Effector memory CD4-positive, alpha-beta T cell (primary cell): ENCODE measurements at places on chromosomes 11 and 22.

DNA sequence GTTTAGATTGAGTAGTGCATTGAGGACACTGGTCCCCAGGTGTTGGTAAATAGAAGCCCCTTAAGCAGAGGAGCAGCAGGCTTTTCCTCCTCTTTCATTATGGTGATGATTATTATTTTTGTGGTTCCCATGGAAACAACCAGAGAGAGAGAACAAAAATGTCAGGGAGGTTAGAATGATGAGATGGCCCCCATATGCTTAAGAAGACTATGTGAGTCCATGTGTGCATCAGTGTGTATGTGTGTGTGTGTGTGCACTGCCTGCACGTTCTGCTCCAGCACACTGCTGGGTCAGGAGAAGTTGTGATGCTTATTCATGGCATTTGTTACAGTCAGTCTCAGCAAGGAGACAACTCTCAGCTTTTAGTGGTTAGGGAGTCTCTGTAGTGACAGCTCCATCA lies 724.2 kb downstream of the NTM start:
- DNase-seq, result no peak

- no peak for DNase-seq
These were observed 13.6 kb downstream of the LRRC75B start for GRCh38 chr22:24579258-24579601.

DNA sequence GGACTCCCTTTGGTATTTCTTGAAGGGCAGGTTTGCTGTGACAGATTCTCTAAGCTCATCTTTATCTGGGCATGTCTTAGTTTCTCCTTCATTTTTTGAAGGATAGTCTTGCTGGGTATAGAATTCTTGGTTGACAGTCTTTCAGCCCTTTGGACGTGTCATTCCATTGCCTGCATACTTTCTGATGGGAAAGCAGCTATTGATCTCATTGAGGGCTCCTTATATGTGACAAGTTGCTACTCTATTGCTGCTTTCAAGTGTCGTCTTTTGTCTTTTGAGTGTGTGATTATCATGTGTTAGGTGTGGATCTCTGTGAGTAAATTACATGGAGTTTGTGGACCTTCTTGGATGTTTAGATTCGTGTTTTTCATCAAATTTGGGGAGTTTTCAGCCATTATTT lies 21.9 kb downstream of the IGHMBP2 start:
- no peak for DNase-seq

DNA sequence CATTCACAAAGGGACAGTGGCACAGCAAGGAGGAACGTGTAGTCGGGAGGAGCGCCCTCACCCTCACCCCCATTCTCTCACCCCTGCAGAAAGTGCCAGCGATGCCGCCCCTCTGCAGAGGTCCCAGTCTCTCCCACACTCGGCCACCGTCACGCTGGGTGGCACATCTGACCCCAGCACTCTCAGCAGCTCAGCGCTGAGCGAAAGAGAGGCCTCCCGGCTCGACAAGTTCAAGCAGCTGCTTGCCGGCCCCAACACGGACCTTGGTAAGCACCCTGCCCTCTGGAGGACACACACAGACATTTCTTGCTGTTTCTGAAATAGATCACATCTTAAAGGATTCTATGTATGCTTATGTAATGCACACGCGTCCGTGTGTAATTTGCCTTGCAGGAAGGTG lies 34.9 kb downstream of the TBC1D22A start:
- no peak for DNase-seq

GRCh38 chr22:26553056-26553752 lies 36.7 kb downstream of the TPST2 start:
- no peak for DNase-seq

- no peak for DNase-seq
These were observed 10.3 kb upstream of the CTSD start for GRCh38 chr11:1773994-1774550.

GRCh38 chr11:62832336-62833234 lies at the start of gene TEX54:
Gene TEX54, minus strand, starts transcription at chr11:62832841.
- no peak for DNase-seq

DNA sequence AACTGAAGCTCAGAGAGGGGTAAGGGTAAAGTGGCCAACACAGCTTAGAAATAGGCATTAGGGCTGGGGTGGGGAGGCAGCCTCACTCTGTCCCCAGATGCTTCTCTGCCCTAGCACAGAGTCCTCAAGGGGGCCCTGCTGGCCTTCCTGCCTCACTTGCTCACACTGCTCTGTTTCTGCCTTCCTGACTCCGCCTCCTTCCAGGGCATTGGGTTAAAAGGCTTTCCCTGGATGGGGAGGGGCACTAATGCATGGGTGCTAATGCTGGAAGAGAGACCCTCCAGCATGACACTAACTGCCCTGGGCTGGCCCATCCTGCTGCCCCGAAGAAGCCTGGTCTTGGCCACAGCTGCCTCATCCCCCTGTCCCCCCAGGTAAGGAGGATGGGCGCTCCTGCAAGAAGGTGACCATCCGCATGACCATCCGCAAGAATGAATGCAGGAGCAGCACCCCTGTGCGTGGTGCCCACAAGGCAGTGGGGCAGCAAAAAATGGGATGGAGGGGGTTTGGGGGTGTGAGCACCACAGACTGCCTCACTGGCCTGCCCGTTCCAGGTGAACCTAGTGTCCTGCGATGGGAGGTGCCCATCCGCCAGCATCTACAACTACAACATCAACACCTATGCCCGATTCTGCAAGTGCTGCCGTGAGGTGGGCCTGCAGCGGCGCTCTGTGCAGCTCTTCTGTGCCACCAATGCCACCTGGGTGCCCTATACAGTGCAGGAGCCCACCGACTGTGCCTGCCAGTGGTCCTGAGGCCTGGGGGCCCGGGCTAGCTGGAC lies 74.0 kb upstream of the MYOD1 start:
- DNase-seq, result no peak

GRCh38 chr11:70270877-70271648 lies 573 bp downstream of the PPFIA1 start:
- DNase-seq, result peak; percentile 23

- DNase-seq, result no peak
These were observed 9.6 kb downstream of the MYBPC3 start for GRCh38 chr11:47342854-47343253.

GRCh38 chr11:118843565-118843964 lies 40.1 kb upstream of the CXCR5 start:
- no peak for DNase-seq

GRCh38 chr11:115075356-115075755 lies 397.0 kb downstream of the NXPE2 start:
- no peak for DNase-seq

DNA sequence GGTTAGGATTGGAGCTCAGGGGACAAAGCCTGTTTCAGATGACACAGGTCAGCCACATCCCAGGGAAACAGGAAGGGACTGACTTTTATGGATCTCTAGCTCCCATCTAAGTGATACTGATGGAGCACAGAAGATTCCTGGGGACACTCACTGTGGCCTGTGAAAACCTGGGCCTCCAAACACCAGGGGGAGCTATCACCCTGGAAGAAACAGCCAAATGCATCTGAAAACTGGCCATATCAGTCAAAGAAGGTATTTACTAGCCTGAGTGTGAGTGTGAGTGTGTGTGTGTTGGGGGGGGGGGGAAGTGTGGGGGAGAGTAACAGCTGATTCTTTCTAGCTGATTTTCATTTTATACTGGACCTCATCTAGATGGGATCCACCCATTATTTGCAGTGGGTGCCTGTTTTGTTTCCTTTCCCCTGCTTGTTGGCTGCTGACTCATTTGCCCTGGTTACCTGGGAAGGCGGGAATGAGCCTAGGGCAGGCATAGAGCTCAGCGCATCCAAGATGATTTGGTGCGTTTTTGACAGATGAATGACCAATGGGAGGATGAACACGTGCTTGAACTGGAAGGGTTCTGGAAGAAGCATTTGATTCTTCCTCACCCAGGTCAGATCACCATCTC lies 284.0 kb downstream of the KIRREL3 start:
- no peak for DNase-seq

- DNase-seq, result no peak
These were observed 259.6 kb downstream of the TBC1D22A start for GRCh38 chr22:47022075-47022473.

GRCh38 chr11:13963169-13963948 lies 836 bp downstream of the SPON1 start:
- no peak for DNase-seq

GRCh38 chr22:38452373-38453065 lies 2.5 kb downstream of the KCNJ4 start:
- no peak for DNase-seq

- no peak for DNase-seq
These were observed 11.6 kb downstream of the ATXN10 start for GRCh38 chr22:45683248-45683647.

DNA sequence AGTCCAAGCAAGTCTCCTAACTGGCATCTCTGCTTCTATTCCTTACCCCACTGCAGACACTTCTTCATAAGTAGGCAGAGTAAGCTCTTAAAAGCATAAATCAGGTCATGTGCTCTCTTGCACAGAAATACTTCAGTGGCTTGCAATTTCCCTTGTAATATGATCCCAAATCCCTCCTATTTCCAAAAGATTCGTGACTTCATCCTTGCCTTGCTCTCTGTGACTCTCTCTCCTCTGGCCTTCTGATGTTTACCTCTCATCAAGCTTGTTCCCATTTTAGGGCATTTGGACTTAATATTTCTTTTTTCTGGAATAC lies 37.4 kb upstream of the NCR3LG1 start:
- no peak for DNase-seq

DNA sequence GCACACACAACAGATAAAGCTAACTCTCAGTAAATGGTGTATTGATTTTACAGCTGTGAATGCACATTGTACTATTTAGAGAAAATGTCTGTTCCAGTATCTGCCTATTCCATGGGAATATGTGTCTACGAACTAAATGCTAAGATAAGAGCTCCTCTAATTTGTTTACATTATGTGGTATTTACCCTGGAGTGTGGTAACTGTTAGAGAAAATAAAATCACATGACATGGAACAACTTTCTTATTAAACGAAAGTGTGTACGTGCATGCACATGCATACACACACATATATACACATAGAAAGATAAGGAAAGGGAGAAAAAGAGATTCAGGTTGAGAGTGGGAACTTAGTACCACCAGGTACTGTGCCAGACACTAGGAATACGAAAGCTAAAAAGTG lies 1151.7 kb upstream of the TENM4 start:
- no peak for DNase-seq

GRCh38 chr22:24845041-24845898 lies 39.3 kb downstream of the SGSM1 start:
- no peak for DNase-seq

GRCh38 chr11:1020211-1020905 lies 16.2 kb downstream of the MUC6 start:
- DNase-seq, result no peak

- DNase-seq, result no peak
These were observed 2.0 kb downstream of the LRRC4C start for GRCh38 chr11:41457216-41458014.

DNA sequence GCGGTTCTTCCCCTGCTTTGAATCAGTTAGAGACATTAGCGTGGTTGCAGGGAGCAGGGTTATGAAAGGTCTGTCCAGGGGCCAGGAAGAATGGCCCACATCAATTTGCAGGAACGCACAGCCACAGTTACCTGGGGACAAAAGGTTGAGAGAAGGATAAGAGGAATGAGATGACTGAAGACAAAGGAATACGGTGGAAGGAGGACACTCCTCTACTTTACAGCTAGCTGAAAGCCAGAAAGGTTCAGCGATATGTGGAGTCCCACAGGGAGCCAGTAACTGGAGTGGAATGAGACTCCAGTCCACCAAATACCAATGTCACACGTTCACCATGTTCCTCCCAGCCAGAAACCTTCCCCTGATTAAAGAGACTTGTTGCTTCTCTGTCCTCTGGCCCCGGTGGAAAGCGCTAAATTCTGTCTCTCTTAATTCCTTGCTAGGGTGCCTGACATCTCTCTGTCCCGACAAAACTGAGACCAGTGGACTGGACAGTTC lies 10.7 kb downstream of the XNDC1N start:
- DNase-seq, result no peak

- DNase-seq, result no peak
These were observed 21.4 kb downstream of the TUB start for GRCh38 chr11:8102296-8102915.

- DNase-seq, result no peak
These were observed 412.5 kb downstream of the FAM181B start for GRCh38 chr11:82321206-82321605.

GRCh38 chr22:48242461-48242864 lies 1480.0 kb downstream of the TBC1D22A start:
- DNase-seq, result no peak

GRCh38 chr22:46578251-46578823 lies 40.9 kb upstream of the CELSR1 start:
- DNase-seq, result no peak

GRCh38 chr11:57164317-57164716 lies 17.4 kb upstream of the LRRC55 start:
- no peak for DNase-seq

- no peak for DNase-seq
These were observed 327.4 kb downstream of the MN1 start for GRCh38 chr22:27474112-27474571.

DNA sequence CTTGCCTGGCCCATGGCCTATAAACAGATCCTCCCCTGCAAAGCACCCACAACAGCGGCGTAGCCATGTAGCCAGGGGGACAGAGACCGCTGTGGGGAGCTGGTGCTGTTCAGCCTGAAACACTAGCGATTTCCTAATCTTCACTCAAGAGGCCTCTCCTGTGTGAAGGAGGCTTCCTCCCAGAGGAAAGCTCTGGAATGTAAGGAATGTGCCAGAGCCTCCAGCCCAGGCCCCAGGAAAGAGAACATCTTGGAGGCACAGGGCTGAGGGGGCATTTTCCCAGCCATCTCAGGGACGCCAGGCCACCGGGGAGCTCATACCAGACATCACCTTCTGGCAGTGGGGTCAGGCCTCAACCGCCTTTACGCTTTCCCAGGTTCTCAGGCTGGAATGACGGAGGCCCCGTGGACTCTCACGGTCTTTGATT lies 24.0 kb downstream of the MIAT start:
- DNase-seq, result no peak

GRCh38 chr11:71269603-71270511 lies 17.5 kb upstream of the SHANK2 start:
- no peak for DNase-seq

DNA sequence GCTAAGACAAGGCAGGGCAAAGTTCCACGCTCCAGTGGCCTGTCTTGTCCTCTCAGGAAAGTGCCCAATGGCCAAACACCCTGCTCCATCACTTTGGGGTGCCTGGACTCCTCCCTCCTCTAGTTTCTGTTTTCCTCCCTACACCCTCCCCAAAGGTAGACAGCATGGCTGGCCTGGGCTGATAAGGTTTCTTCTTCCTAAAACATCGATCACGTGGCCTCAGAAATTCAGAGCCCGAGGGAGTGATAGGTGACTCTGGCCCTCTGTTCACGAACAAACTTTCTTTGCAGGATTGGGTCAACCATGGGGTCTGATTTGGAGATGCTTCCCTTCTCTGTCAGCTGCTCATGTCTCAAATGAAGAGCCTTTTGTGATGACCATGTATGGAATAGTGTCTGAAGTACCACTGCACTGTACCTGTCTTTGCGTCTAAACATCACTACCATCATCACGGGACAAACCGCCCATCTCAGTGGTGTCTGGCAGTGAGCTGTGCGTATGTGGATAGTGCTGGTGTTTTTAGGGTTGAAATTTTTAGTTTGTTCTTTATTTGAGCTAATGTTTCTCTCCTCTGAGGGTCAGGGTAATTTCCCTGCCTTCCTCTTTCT lies 6.1 kb downstream of the MICAL2 start:
- no peak for DNase-seq

GRCh38 chr11:78402847-78403246 lies 14.8 kb downstream of the GAB2 start:
- DNase-seq, result no peak

GRCh38 chr11:111607751-111608150 lies 5.5 kb downstream of the SIK2 start:
- DNase-seq, result no peak
